ENCODE measurements at places on chromosomes 3 and 15.

DNA sequence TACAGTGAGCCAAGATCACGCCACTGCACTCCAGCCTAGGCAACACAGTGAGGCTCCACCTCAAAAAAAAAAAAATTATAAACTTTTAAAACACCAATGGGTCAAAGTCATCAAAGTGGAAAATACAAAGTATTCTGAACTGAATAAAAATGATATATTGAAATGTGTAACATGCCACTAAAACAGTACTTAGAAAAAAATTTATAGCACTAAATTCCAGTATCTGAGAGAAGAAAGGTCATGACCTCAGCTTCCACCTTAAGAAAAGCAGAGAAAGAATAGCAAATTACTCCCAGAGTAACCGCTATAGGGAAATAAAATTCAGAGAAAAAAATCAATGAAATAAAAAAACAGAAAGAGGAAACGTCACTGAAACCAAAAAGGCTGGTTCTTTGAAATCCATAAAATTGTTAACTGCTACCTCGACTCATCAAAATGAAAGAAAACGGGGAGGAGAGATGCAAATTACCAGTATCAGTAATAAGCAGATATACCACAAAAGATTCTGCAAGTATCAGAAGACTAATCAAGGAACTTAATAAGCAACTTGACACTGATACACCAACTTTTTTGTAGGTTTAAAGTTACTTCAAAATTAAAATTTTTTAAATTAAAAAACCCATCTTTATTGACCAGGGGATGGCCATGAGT is 20.8 kb downstream of the ATP13A3 start:
- DNase-seq: no peak

DNA sequence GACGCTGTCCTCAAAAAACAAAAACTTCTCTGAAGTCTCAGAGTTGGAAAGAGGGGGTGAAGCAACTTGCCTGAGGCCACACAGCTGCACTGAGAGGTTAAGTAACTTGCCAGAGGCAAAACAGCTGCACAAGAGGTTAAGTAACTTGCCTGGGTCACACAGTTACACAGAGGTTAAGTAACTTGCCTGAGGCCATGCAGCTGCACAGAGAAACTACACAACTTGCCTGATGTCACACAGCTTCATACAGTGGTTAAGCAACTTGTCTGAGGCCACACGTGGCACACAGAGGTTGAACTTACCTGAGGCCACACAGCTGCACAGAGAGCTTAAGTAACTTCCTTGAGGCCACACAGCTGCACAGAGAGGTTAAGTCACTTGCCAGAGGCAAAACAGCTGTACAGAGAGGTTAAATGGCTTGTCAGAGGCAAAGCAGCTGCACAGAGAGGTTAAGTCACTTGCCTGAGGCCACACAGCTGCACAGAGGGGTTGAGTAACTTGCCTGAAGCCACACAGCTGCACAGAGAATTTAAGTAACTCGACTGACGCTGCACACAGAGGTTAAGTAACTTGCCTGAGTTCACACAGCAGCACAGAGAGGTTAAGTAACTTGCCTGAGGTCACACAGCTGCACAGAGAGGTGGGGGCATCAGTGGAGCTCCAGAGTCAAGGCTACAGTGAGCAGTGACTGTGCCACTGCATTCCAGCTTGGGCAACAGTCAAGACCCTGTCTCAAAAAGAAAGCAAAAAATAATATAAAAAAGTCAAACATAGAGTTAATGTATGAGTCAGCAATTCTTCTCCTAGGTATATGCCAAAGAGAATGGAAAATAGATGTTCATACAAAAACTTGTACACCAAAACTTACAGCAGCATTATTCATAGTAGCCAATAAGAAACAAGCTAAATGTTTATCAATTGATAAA is 12.0 kb upstream of the ACAD9 start:
- no peak for DNase-seq

GRCh38 chr3:61901986-61902385 is 340.6 kb downstream of the PTPRG start:
- DNase-seq: no peak

DNA sequence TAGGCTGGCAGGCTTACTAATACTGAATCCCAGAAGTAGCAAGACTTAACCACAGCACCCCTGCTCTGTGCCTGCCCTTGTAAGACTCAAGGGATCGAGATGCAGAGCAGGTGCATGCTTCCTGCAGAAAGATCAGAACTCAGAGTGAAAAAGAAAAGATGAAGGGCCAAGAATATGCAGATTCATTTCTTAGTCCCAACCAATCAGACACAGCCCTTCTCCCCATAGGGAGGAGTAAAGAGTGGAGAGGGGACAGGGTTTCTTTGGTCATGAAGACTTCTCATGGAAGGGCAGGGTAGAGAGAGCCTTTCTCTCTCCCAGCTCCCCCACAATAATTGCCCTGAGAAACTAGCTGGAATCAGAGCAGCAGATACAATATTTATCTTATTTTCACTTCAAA is 105.6 kb upstream of the MB21D2 start:
- DNase-seq: no peak

DNA sequence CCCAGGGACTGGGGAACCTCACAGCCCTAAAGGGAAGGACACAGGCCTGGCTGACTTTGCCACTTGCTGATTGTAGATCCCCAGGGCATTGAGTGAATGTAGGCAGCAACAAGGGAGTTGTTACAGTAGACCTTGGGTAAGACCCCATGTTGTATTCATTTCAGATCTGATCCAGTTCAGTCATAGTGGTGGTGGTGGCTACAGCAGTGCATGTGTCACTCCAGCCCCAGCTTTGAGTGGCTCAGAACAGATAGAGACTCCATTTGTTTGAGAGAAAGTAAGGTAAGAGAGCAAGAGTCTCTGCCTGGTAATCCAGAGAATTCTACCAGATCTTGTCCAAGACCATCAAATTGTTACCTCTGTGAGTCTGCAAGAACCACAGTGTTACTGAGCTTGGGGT is 278.7 kb upstream of the SATB1 start:
- no peak for DNase-seq

- no peak for DNase-seq
Observed at GRCh38 chr3:123038751-123039150, 11.2 kb upstream of the SEMA5B start.

DNA sequence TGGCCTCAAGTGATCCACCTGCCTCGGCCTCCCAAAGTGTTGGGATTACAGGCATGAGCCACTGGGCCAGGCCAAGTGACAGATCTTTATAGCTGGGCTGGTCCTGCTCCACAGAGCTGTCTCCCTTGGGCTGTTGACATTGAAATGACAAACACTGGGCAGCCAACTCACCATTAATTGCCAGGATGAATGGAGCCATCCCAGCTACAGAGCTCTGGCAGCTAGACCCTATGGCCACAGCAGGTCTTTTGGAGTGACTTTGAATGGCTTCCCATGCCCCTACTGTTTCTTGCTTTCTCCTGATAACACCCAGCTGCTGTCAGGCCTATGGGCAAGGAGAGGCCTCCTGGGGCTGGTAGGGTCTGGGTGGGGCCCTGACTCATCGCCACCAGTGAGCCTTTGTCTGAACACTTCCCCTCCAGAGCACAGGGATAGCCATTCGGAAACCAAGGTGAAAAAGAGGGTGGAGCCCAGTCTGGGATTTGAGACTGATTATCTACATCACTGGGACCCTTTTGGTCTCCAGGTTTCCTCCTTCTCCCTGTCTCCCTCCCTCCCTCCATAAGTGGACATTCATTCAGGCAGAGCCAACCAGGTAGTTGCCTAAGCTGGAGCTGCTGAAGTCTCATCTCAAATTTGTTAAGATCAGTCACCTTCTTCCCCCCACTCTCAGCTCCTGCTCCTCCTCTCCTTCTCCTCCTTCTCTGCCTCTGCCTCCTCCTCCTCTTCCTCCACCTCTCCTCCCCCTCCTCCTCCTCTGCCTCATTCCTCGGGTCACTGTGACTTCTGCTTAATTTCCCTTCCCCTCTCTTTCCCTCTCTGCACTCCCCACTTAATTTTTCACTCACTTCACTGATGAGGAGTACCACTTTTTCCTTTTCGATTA is 34.0 kb downstream of the BHLHE40 start:
- DNase-seq: no peak

DNA sequence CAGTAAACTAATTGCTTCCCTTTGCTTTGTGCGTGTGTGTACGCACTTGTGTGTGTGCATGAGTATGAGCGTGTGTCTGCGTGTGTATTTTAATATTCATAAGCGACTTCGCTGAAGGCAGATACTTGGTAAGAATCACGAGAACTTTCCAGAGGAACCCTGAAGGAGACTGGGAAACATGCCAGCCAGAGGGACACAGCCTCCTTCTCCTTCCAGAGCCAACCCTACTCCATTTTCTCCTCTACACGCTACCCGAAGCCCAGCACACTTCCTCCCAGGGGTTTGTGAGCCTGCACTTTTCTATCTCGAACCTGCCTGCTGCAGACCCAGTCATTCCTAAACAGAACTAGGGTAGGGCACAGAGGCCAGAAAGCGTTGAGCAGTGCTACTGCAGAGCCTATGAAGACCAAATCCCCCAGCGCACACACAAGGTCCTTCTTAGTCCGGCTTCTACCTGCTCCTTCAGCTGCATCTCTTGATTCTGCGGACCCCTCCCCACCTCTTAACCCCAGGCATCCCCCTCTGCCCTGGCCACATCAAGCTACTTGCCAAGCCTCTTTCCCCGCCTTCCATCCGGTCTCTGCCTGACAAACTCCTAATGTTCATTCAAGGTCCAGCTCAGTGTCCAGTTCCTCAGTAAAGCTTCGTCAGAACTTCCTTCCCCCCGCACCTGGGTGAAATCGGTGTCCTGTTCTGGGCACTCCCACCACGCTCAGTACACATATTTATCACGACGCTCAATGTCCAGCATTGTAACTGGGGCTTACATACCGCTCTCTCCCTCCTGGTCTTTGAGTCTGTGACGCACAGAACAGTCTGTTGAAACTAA is 191.8 kb downstream of the FAM43A start:
- DNase-seq: no peak

DNA sequence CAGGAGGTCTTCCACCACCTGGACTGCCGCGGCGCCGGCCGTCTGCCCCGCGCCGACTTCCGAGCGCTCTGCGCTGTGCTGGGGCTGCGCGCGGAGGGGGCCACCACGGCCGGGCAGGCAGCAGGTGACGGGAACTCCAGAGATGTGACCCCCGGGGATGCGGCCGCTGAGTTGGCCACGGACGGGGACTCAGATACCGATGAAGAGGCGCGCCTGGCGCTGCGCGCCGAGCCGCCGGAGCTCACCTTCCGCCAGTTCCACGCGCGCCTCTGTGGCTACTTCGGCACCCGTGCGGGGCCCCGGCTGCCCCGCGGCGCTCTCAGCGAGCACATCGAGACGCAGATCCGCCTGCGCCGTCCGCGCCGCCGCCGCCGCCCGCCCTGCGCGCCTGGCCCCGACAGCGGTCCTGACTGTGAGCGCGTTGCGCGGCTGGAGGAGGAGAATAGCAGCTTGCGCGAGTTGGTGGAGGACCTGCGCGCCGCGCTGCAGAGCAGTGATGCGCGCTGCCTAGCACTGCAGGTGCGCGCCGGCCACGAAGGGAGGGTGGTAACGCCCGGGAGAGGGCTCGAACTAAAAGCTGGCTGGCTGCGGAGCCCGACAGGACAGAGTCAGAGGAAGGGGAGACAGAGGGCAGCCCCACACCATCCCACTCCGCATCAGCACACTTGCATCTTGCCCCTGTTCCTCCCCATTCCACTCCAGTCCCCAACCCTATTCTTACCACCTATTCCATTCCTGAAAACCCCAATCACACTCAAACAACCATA is 885 bp downstream of the EFCC1 start:
- DNase-seq: no peak

- no peak for DNase-seq
Observed at GRCh38 chr15:97963779-97964178, 3.3 kb downstream of the ARRDC4 start.

- no peak for DNase-seq
Observed at GRCh38 chr3:111890051-111890580, 31.1 kb downstream of the PHLDB2 start.

- DNase-seq: no peak
Observed at GRCh38 chr3:177921153-177921552, 615.1 kb upstream of the KCNMB2 start.

- no peak for DNase-seq
Observed at GRCh38 chr3:192026661-192027060, 565.7 kb downstream of the PYDC2 start.

GRCh38 chr15:93035092-93035915 is 53.7 kb downstream of the RGMA start:
- DNase-seq: no peak

DNA sequence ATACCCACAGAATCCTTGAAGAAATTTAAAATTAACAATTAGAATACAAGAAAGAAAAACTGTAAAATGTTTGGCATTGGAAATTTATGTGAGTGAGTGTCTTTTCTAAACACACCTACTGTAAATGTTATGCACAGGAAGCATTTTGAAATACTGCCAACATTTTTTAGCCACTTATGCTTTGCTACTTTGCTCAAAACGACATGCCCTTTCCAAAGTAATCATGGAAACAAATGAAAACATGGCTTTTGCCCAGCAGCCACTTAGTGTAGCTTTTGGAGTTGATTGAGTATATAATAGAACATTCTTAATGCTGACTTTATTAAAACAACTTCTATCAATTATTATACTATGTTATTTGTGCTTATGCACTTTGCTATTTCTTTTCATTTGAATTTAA is 823.0 kb downstream of the CADM2 start:
- DNase-seq: no peak

DNA sequence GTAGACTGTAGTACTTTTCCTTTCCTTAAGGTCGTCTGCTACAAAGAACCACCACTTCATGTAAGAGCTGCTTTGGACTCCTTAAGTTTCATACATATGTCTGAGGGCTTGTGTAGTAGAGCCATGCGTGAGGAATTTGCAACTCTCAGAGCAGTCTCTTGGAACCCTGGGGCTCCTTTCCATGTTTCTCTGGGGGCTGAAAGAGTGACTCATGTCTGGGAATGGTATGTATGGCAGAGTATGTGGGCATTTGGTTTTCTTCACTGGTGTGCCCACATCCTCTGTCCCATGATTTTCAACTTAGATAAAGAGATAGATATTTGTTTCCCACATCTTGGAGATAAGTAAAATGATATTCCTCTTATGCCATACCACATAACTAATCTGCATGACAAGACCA is 20.6 kb upstream of the RBM5 start:
- DNase-seq: no peak

DNA sequence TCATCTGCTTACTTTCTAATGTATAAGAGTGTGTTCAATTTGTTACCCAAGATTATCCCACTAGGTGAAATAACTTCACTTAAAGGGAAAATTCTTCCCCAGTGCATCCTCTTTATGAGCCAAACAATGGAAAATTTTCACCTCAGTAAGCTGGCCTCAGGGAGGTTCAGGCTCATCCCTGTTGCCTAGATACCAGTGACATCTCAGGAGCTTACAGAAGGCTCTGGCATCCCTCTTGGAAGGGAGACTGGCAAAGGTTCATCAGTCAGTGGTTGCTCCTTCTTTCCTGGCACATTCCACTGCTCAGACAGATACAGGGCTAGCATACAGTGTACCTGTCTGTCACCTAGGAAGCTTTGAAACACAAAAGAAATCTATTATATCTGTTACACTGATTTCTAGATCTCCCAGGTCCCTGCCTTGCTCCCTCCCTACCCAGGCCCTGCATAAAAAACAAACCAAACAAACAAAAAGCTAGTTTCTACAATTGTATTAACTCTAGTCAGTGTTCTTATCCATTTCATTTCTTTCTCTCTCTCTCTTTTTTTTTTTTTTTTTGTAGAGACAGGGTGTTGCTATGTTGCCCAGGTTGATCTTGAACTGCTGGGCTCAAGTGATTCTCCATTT is 1.7 kb downstream of the IP6K2 start:
- no peak for DNase-seq

GRCh38 chr15:70016511-70016994 is 81.2 kb downstream of the TLE3 start:
- DNase-seq: no peak
